ENCODE measurements at places on chromosomes 1 and 21. TPM values are rescaled to one million over a fixed set of nuclear protein-coding genes. Genes with fewer than 3 reads are reported as not detected.

TFF3 gene
- 2.8 TPM for total RNA-seq

AGMAT gene
- not detected for total RNA-seq

ERVH48-1 gene
- not detected for total RNA-seq

CASQ1 gene
- total RNA-seq, result 85.8 TPM

FAM131C gene
- total RNA-seq, result 7.4 TPM

HSD11B1 gene
- total RNA-seq, result 2.5 TPM

SON gene
- total RNA-seq, result 134 TPM

KIF14 gene
- total RNA-seq, result 2.0 TPM

CD5L gene
- 1.4 TPM for total RNA-seq

CCDC185 gene
- not detected for total RNA-seq

HS2ST1 gene
- 12.5 TPM for total RNA-seq

SPRR4 gene
- not detected for total RNA-seq

RAD54L gene
- not detected for total RNA-seq

EVA1C gene
- 25.5 TPM for total RNA-seq

- DNase-seq, result peak; percentile 23
These were observed 5.0 kb downstream of the JMJD4 start for GRCh38 chr1:227729881-227730629.

DNA sequence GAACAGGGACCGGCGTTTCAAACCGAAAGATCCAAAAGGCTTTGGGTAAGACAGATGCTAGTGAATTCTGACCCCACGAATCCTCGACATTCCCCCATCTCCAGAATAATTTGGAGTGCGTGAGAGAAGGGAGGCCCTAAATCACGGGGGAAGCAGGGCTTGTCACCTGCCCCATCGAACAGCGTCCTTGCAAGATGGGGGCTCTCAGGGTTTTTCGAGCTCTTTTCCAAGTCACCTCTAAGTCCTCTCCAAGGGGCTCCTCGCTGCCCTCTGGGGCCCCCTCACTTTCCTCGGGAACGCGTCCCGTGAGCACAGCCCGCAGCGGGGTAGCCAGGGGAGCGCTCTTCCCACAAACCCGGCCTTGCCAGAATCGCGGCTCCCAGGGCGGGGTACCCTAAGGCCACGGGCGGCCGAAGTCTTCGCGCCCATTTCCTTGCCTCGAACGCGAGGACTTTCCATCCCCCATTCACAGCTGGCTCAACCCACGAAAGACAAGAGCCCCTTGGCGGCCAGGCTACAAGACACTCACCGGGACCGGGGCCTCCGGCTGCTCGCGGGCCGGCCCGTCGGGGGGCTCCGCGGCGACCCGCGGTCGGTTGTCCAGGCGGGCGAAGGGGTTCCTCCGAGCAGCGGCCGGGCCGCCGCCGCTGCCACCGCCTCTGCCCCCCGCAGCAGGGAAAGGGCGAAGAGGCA, 546 bp downstream of the DONSON start:
- DNase-seq, result peak; percentile 29

- DNase-seq, result peak; percentile 51
These were observed 9.7 kb upstream of the UMODL1 start for GRCh38 chr21:42061195-42061985.

DNA sequence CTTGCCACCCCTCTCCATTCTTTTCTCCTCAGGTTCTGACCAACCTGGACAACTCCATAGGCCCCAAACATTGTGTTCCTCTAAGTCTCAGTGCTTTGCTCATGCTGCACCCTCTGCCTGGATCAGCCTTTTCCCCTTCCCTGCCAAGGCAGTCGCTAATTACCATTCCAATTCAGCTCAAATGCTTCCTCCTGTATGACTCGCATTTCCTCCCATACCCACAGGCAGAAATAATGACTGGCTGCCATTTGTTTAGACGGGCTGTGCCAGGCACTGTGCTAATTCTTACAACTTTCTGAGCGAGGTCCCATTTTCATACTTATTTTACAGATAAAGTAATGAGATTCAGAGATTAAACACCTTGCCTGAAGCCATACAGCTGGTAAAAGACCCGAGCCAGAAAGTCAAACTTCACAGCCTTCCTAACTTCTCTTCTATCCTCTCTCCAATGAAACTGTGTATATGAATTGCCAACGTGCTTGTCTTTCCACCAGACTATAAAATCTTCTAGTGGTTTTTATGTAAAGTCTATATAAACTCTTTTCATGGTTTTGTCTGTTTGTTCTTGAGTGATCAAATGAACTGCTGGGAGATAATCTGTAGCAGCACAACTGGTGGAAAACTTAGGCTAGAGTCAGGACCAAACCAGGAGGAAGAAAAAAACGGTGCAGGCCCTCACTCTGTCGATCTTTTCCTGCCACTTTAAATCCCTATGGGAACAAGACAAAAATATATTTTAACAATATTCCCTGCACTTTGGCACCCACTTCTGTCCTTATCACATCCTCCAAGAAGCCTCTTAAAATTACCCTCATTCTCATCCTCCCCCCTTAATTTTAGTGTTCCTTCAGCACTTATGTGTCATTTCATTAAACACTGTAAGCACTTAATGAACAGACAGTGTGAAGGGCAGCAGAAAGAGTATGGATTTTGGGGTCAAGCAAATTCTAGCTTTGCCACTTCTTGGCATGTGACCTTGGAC, 33.7 kb downstream of the RAB3B start:
- DNase-seq, result no peak

DNA sequence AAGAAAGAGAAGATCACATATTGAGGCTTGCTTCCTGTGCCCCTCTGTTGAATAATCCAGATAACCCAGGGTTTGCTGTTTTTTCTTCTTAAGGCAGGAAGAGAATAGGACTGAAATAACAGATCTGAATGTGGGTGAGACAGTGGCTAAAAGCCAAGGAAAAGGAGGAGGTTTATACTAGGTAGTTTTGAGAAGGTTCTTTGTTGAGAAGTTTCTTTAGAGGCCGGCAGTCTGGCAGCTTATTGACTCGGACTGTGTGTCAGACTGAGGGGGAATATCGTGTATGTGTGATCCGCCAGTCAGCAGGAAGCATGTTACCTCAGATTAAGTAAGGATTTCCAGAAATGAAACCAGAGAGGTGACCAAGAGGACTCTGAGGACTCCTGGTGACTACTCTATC, 119.8 kb downstream of the PLA2G4A start:
- DNase-seq, result no peak

DNA sequence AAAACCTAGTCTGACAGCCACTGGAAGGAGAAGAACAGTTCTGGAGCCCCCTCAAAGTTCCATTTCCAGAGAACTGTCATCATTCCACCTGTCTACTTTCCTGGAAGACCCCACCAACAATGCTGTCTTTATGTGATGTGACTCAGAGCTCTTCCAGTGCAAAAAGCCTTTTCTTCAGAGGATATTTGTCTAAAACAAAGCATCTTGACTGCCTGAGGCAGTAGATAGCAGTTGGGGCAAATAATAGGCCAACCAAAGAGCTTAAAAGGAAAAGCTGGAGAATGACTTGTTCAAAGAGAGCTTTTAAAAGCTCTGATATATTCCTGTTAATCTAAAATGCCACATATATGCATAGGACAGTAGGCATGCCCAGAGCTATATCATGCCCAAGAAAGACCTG, 62.6 kb downstream of the MIS18A start:
- DNase-seq, result no peak

- no peak for DNase-seq
These were observed 94.6 kb downstream of the FGGY start for GRCh38 chr1:59391212-59392179.

DNA sequence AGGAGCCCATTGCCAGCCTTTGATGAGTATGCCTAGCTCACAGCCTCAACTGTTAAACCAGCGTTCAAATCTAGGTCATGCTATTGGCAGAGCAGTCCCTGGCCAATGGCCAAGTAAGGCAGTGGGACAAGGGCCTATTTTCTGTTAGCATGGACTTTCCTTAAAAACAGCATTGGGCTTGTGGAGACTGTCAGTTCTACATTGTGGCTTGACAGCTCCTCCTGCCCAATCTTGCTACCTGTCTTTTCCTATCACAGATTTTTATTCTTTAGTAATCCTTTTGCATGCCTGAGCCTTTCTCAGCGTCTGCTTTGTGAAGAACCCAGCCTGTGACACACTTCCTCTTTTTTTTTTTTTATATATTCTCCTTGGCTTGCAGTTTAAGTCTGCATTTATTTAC, 56.4 kb downstream of the DIP2A start:
- DNase-seq, result peak; percentile 81

DNA sequence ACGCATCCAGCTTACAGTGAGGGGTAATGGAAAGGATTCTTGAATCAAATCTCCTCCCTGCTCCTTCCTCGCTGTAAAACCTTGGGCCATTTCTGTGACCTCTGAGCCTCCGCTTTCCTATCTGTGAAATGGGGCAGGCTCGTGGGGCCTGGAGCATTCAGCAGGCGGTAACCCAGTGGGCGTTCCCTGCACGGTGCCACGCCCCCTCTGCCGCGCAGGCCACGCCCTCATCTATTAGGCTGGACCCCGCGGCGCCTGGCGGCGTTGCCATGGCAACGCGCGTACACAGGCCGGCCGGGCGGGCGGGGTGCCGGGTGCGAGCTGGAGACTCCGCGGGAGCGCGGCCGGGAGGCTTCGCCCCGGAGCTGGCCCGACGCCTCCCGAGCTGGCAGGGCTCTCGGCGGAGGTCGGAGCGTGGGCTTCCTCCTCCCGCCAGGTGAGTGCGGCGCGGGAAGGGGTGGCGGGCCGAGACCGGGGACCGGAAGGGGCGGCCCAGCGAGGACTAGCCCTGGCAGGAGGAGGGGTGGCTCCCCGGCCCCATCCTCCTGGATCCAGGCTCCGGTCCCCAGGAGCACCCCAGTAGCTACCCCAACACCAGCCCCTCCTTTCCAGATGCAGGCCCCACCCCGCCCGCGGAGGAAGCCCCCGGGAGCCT, at the start of gene FHAD1:
Gene FHAD1, plus strand, starts transcription at position 264 of the 655 bp plus-strand sequence. CDS start 4,562 bp downstream, outside the sequence.
- DNase-seq, result peak; percentile 68

DNA sequence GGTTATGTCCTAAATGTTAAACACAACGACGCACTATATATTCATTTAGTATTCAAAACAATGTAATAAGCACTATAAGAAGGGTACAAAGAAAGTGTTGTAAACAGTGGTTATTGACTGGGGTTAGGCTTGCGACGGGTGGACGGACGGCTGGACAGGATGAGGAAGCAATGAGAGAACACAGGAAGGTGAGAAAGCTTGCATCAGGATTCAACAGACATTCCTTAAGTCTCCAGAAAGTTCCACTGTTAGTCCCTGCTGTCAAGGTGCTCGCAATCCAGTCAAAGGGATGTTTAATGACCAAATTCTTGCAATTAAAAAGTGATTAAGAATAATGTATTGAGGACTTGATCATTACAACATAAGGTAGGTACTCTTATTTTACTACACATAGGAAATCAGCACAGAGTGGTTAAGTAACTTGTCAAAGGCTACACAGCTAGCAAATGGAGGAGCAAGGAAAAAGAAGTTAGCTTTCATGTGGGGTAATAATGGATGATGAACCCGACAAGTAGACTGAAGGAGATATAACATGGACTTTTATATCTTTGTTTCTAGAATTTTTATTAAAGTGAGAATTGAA, 994 bp upstream of the ACBD6 start:
- no peak for DNase-seq

- no peak for DNase-seq
These were observed 207.1 kb upstream of the KCTD3 start for GRCh38 chr1:215360031-215360430.

GRCh38 chr1:227058321-227058751, 118.2 kb downstream of the COQ8A start:
- no peak for DNase-seq

GRCh38 chr1:48236716-48237470, 14.4 kb downstream of the SLC5A9 start:
- DNase-seq, result no peak

- no peak for DNase-seq
These were observed 40.4 kb downstream of the SLC35D1 start for GRCh38 chr1:67013573-67013972.

GRCh38 chr1:211376807-211377470, 50.3 kb downstream of the TRAF5 start:
- DNase-seq, result no peak

GRCh38 chr1:203090421-203091198, 4.8 kb upstream of the MYOG start:
- DNase-seq, result no peak

DNA sequence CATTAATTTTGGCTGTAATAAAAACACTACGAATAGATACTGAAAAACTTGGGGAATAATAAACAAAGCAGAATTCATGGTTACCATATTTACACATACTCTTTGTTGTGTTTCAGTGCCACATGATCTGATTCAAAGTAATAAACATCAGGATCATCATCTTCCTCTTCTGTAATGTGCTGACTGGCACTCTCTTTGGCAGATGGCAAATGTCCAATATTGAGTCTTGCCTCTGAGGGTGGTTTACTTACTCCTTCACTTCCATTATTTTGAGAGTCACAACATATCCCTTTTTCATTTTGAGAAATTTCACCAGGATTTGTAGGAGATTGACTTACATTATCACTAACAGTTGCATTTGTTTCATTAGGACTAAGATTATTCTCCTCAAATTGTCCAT, 50.7 kb downstream of the ZZZ3 start:
- no peak for DNase-seq

DNA sequence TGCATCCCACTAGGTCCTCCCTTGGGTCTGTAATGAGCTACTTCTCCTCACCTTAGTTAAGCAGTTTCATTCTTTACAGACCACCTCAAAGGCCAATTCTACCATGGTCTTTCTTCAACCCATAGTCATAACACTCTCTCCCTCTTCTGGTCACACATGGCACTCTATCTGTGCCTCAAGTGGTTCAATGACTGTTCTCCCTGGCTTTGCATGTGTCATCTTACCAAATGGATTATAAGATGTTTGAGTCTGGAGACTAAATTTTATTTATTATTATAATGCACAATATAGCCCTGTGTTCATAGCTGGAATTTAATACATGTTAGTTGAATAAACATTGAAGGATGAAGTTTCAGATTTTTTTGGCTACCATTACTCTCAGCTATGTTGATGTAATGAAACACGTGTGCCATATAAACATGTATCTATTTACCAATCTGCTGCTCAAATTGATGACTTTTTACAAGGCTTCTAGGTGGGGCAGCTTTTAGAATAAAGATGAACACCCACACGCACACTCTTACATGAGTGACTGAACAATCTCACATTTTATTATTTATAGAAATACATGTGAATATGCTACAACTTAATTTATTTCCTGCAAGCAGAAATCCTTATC, 102.1 kb downstream of the RUNX1 start:
- no peak for DNase-seq

DNA sequence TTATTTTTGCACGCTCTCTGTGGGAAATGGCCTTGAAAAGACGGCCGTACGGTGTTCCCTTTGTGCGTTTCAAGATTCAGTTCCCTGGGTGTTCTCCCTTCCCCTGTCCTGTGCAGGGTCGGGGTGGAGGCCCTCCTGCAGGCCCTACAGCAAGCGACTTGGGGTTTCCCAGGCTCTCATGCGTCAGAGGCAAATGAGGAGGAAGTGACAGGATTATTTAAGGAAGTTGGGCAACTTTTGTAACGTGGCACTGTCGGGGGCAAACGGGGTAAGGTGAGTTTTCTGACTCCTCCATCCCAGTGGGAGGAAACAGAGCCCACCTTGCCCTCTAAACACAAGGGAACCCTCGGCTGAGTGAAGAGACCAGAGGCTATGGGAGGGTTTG, 16.1 kb upstream of the AJAP1 start:
- no peak for DNase-seq
